ENCODE measurements at places on chromosomes 7 and 10.

DNA sequence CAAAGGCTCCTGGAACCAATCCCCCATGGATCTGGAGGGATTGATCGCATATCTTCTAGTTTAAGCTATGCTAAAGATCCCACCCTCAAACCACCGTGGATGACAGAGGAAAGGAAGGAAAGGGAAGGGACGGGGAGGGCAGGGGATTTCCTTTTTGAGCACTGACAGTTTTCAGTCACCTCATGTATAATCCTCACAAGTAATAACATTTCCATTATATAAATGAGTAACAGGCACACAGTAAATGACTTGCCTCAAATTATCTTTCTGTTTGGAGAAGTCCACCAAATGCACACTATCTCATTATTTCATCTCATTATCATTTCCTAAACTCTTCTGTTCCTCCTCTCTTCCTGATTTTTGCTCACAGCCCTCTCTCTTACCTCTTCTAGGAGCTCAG, 127.1 kb upstream of the AOAH start:
- no peaks in the 10 kb centered on the region for H3K27me3 ChIP-seq
- no peak overlapping the region for H3K4me3 ChIP-seq
- peaks cover 8% of the 10 kb centered on the region for H3K4me1 ChIP-seq
- no peak overlapping the region for H3K27ac ChIP-seq

DNA sequence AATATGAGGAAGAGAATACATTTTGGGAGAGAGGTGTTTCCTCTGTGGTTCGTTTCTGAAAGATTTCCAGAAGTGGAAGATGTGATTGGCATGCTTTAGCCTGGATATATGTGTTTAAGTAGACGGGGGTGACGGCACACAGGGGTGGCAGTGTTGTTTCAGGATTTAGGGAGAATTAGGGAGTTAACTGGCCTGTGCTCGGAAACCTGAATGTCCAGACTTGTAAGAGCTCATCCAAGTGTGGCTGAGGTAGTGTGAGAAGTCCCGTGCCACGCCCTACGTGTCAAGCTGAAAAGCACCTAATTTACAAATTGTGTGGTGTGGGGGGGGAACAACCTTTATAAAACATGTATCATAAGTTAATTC, 1.1 kb downstream of the RALA start:
- peak overlapping the region; percentile 98 for H3K4me3 ChIP-seq
- peak overlapping the region; percentile 94 for H3K27ac ChIP-seq
- no peaks in the 10 kb centered on the region for H3K27me3 ChIP-seq
- DNase-seq = no peak
- H3K36me3 ChIP-seq = peaks cover 33% of the 10 kb centered on the region
- peaks cover 59% of the 10 kb centered on the region for H3K4me1 ChIP-seq

GRCh38 chr10:104350127-104350635, 3.5 kb upstream of the CFAP58 start:
- DNase-seq = no peak
- no peak overlapping the region for H3K27ac ChIP-seq
- no peak overlapping the region for H3K4me3 ChIP-seq
- H3K27me3 ChIP-seq = no peaks in the 10 kb centered on the region
- peaks cover 8% of the 10 kb centered on the region for H3K36me3 ChIP-seq
- peaks cover 18% of the 10 kb centered on the region for H3K4me1 ChIP-seq

GRCh38 chr10:126731610-126731990, 61.1 kb upstream of the C10orf90 start:
- DNase-seq = no peak
- no peak overlapping the region for H3K27ac ChIP-seq
- no peak overlapping the region for H3K4me3 ChIP-seq
- H3K36me3 ChIP-seq = no peaks in the 10 kb centered on the region

GRCh38 chr7:80869821-80870751, 48.8 kb downstream of the SEMA3C start:
- H3K27me3 ChIP-seq = no peaks in the 10 kb centered on the region
- H3K4me3 ChIP-seq = no peak overlapping the region
- H3K4me1 ChIP-seq = no peaks in the 10 kb centered on the region

DNA sequence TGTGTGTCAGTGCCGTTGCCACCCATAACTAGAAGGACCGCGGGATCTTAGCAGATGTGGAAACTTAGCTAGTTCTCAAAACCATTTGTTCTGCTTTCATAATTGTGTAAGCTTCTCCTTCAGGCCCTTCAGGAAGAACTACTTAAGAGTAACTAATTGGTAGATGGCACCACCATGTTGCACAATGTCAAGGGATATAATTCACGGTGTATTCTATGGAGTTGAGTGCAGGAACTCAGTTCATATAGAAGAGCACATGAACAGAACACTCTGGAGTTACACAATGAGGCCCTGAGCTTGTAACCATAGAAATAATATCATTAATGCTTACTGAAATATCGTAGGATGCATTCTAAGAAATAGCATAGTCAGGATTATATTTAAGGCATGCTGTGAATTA, 126.5 kb upstream of the GAD2 start:
- DNase-seq = no peak
- no peaks in the 10 kb centered on the region for H3K27me3 ChIP-seq
- H3K36me3 ChIP-seq = no peaks in the 10 kb centered on the region
- H3K4me1 ChIP-seq = no peaks in the 10 kb centered on the region

DNA sequence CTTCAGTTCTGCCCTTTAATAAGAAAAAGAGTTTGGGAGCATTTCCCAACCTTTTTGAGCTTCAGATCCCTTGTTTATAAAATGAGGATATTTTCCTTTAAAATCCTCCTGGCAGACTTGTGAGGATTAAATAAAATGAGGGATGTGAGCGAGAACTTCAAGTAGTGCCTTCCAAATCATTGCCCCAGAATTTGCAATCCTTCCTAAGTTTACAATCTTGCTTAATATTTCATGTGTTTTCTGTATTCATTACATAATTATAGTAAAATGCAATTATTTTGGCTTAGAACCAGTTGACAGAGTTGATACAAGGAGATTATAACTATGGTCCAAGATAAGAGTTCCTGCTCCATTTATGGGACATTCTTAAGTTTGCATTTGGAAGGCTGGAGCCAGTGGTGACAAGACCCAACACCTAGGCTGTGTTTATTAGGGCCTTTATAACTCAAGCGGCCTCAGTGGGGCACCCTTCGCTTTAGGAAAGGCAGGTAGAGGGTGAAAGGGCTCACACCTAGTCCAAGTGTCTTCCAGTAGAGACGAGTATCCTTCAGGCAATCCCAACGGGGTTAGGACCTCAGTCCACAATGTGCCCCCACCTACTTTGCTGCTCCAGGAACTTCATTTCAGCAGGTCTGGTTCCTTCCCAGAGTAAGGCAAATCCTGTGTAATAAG, 317.5 kb downstream of the WDR11 start:
- DNase-seq = no peak
- no peak overlapping the region for H3K27ac ChIP-seq
- H3K4me3 ChIP-seq = no peak overlapping the region
- H3K4me1 ChIP-seq = no peaks in the 10 kb centered on the region
- H3K27me3 ChIP-seq = no peaks in the 10 kb centered on the region
- no peaks in the 10 kb centered on the region for H3K36me3 ChIP-seq

DNA sequence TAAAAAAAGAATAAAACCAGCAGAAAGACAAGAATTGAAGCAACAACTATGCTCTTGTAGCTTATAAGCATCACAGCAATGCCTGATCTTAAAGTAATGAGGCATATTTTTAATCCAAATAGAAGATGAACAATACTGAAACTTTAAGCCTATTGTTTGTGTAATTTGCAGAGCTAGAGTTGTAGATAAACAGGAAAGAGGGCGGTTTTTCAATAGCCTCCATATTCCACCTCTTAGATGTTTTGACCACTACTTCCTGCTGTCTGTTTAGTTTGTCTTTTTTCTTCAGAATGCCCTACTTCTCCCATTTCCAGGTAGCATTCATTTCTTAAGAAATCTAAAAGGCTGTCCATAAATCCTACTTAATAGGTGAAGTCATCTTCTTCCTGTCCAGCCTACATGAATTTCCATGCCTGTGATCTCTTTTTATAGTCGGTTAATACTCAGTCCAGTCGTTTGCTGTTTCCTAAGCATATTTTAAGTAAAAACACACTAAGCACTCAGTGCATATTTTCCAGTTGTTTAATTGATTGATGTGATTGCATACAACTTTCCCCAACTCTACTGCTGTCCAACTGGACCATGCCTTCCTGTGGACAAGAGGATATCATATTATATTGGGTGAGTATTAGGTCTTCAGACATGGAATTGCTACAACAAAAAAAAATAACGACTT, 308.1 kb downstream of the TFEC start:
- H3K4me3 ChIP-seq = no peak overlapping the region
- no peak for DNase-seq
- no peak overlapping the region for H3K27ac ChIP-seq
- H3K36me3 ChIP-seq = no peaks in the 10 kb centered on the region

DNA sequence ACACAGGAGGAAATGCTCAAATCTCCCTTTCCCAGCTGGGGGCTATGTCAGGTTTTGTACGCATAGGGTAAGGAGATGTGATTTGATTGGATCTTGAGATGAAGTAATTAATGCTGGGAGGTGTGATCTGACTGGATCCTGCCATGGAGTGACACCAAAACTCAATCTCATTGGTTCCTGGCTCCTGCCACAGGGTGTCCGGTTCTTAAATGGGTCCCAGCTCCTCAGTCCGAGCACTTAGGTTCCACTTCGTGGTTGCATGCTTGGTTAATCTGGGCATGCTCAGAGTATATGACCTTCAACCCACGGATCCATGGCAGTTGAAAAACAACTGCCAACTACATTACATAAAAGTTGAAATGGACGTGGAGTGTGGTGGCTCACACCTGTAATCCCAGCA, 3.1 kb upstream of the ZNF12 start:
- peaks cover 15% of the 10 kb centered on the region for H3K36me3 ChIP-seq
- peaks cover 16% of the 10 kb centered on the region for H3K27me3 ChIP-seq
- DNase-seq = no peak

- H3K36me3 ChIP-seq = peaks cover 18% of the 10 kb centered on the region
- no peak for DNase-seq
- no peak overlapping the region for H3K4me3 ChIP-seq
- H3K4me1 ChIP-seq = no peaks in the 10 kb centered on the region
- H3K27ac ChIP-seq = no peak overlapping the region
Measured at GRCh38 chr10:18610517-18610916, 40.9 kb downstream of the NSUN6 start.

DNA sequence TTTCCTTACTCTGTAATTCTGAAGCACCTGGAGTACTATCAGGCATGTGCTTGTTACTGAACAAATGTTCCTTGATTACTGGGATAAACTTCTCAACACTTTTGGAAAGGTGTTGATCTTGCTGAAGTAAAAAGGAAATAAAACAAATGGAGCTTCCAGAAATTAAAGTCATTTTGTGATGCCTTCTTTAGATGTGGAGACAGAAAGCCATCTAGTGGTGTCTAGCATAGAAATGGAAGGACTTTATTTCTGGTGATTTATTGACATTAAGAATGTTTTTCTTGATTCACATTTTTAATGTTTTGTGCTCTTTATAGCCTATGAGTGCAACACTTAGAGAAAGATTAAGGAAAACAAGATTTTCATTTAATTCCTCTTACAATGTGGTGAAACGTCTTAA, 1.4 kb downstream of the SFR1 start:
- H3K27me3 ChIP-seq = peaks cover 4% of the 10 kb centered on the region
- peaks cover 39% of the 10 kb centered on the region for H3K4me1 ChIP-seq
- peak overlapping the region; percentile 82 for H3K4me3 ChIP-seq
- peaks cover 24% of the 10 kb centered on the region for H3K36me3 ChIP-seq

DNA sequence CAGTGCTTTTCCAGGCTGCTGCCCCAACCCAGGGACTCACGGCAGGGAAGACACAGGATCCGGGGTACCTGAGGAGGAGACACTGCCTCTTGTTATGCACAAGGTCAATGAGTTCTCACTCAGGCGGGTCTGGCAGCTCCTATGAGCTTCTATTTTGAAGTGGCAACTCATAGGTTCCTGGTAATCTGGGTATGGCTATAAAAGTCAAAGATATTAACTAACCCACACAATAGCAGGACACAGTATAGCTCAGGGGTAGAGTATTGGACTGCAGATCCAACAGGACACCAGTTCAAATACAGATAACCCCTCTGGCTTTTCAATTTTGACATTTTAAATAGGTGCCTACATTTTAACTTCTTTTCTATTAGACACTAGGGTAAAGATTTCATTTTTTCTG, 130.3 kb upstream of the ZNF746 start:
- no peak overlapping the region for H3K4me3 ChIP-seq
- peaks cover 17% of the 10 kb centered on the region for H3K4me1 ChIP-seq
- peaks cover 4% of the 10 kb centered on the region for H3K36me3 ChIP-seq
- no peak for DNase-seq

- H3K27ac ChIP-seq = no peak overlapping the region
- peaks cover 5% of the 10 kb centered on the region for H3K27me3 ChIP-seq
- H3K4me1 ChIP-seq = no peaks in the 10 kb centered on the region
- DNase-seq = no peak
Measured at GRCh38 chr7:94458041-94458440, 51.6 kb upstream of the CASD1 start.

DNA sequence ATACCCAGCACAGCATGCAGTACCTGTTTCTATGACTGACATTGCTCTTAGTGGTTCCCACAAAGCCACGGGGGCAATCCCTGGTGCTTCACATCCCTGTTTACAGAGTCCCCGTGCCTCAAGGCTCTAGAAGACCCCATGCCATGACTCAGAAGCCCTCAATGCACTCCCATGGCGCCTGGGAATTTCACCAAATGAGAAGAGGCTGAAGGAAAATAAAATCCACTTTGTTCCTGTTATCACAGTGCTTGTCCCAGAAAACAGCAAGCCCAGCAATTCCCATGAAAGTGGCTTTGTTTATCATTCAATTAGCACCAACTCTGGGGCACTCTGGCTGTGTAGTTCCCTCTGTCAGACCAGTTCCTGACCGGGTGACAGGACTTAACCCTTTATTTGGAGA, 268.3 kb downstream of the TNS3 start:
- H3K36me3 ChIP-seq = no peaks in the 10 kb centered on the region
- H3K4me3 ChIP-seq = no peak overlapping the region
- no peaks in the 10 kb centered on the region for H3K27me3 ChIP-seq
- no peak for DNase-seq
- no peaks in the 10 kb centered on the region for H3K4me1 ChIP-seq

- no peaks in the 10 kb centered on the region for H3K4me1 ChIP-seq
- no peak overlapping the region for H3K4me3 ChIP-seq
- H3K36me3 ChIP-seq = no peaks in the 10 kb centered on the region
- H3K27ac ChIP-seq = no peak overlapping the region
Measured at GRCh38 chr10:111207500-111207899, 130.7 kb downstream of the ADRA2A start.

GRCh38 chr7:156684661-156685060, 44.1 kb downstream of the RNF32 start:
- no peaks in the 10 kb centered on the region for H3K4me1 ChIP-seq
- H3K27ac ChIP-seq = no peak overlapping the region
- H3K36me3 ChIP-seq = peaks cover 5% of the 10 kb centered on the region
- H3K4me3 ChIP-seq = no peak overlapping the region
- DNase-seq = no peak

GRCh38 chr10:64067009-64067606, 545.9 kb downstream of the REEP3 start:
- H3K4me3 ChIP-seq = no peak overlapping the region
- no peak for DNase-seq
- H3K27ac ChIP-seq = no peak overlapping the region
- H3K27me3 ChIP-seq = no peaks in the 10 kb centered on the region
- H3K4me1 ChIP-seq = no peaks in the 10 kb centered on the region
- no peaks in the 10 kb centered on the region for H3K36me3 ChIP-seq
